ENCODE measurements at places on chromosomes 4 and X.

- no peak for DNase-seq
Measured at GRCh38 chr4:66568001-66568400, 897.7 kb upstream of the EPHA5 start.

- DNase-seq = no peak
Measured at GRCh38 chr4:150973626-150974251, 41.3 kb downstream of the LRBA start.

- no peak for DNase-seq
Measured at GRCh38 chrX:49278081-49278480, 8.5 kb downstream of the PPP1R3F start.

GRCh38 chr4:154314248-154314647 lies 177.4 kb downstream of the DCHS2 start:
- no peak for DNase-seq

DNA sequence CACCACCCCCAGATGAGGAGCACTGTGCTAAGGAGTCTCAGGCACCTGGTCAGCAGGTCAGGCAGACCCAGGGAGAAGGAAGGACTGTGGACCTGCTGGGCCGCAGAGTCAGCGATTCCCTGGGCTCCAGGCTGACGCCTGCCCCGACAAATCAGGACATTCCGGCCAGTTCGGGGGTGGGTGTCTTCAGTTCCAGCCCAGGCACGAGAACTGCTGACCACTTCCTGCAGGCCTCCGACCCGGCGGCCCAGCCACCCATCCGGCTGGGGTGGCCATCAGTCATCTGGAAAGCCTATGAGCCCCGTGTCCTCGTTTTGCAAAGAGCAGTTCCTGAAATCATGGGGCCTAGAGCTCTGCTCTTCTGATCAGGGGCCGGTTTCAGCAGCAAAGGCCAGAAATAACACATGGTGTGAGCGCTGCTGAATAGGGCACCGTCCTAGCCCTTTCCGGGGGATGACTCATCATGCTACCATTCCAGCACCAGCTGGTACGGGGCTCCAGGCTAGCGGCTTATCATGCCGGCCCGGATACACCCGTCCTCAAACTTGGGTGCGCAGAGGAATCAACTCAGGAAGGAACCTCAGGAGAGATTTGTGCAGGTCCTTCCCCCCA lies 7.8 kb upstream of the SH3TC1 start:
- no peak for DNase-seq

- no peak for DNase-seq
Measured at GRCh38 chr4:158219623-158220022, 9.3 kb downstream of the TMEM144 start.

GRCh38 chr4:16026160-16026761 lies 57.6 kb downstream of the PROM1 start:
- DNase-seq = peak; percentile 16

- DNase-seq = no peak
Measured at GRCh38 chr4:113336556-113336955, 287.1 kb downstream of the ANK2 start.

DNA sequence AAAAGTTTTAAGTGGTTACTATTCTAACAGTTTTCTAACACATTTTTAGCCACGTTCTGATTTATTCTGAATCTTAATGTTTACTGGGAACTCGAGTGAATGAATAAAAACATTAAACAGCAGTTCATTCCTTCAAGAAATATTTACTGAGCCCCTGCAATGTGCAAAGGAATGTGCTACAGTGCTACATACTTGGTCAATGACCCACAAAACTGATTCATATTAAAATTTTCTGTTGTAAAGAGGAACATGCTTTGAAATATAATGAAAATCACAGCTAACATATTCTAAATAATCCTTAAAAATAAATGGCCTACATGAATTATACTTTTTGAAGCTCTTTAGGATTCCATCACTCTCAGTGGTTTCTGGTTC lies 78.7 kb downstream of the ARAP2 start:
- no peak for DNase-seq

- no peak for DNase-seq
Measured at GRCh38 chrX:42128587-42128986, 205.2 kb upstream of the CASK start.

DNA sequence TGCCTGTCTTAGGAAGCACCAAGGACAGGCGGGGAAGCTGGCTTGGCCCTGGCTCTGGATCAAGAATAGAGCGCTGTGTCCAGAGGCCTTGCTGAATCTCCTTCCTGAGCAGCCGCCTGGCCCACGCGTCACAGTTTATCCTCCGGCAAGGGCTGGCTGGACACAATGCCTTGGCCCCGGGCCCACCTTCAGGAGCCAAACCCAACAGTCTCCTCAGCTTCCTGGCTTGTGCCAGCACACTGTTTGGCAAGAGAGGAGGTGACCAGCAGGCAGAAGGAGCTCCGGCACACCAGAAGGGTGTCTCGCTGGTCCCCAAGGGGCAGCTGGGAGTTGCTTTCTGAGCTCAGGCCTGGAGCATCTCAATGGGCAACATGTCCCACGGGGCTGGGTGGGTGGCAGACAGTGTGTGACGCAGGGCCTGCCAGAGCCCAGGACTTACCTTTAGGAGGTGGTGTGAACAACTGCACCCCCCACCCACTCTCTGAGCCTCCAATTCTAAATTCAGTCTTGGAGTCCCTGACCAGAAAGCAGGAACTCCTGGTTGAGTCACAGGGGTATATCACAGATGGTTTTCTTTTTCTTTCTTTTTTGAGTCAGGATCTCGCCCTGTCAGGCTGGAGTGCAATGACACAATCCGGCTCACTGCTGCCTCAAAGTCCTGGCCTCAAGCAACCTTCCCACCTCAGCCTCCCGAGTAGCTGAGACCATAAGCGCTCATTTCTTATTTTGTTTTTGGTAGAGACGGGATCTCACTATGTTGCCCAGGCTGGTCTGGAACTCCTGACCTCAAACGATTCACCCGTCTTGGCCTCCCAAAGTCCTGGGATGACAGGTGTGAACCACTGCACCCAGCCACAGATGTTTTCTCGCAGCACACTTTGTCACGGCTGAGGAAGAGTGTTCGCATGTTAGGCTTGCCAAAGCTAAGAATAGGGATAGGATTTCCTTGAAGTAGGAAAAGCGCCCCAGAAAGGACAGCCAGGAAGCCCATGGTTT lies 361.2 kb downstream of the BCOR start:
- no peak for DNase-seq

- DNase-seq = no peak
Measured at GRCh38 chr4:19945501-19945900, 306.2 kb upstream of the SLIT2 start.

DNA sequence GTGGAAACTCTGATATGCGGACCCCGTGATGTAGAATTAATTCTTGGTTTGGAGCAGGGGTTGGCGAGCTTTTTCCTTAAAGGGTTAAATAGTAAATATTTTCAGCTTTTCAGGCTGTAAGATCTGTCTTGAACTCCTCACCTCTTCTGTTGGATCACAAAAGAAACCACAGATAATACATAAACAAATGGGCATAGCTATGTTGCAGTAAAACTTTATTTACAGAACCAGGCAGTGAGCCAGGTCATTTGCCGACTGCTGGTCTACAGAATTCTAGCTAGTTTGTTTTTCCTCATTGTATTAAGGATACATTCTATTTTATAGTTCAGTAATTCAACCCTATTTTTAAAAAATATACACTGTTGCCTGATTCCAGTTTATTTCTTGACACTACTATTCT lies 116.6 kb downstream of the PAPSS1 start:
- no peak for DNase-seq

GRCh38 chr4:113450295-113451080 lies 311.1 kb downstream of the CAMK2D start:
- no peak for DNase-seq

DNA sequence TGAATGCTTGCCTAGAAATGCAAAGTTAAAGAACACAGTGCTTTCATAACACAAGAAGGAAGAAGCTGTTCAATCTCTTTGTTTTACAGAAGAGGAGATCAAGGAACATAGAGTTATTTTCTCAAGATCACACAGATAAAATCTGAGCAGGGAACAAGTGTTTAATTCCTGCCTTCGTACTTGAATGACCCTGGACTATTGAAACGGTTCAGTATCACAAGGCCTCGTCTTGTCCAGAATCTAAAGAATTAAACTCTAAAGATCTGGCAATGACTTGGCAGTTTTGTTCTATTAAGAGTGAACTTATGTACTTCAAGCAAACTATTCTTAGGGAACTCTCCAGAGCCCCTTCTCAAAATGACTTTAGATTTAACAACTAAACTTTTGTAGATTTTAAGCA lies 97.7 kb downstream of the ANXA5 start:
- no peak for DNase-seq

All from stimulated activated naive CD8-positive, alpha-beta T cell treated with anti-CD3 and anti-CD28 coated beads, Interleukin-15, amount 100 ng/mL, for 72 hours (primary cell).